ENCODE measurements at places on chromosomes 16 and 17.

GRCh38 chr17:76561799-76562268, 22.0 kb downstream of the PRCD start:
- DNase-seq = no peak

DNA sequence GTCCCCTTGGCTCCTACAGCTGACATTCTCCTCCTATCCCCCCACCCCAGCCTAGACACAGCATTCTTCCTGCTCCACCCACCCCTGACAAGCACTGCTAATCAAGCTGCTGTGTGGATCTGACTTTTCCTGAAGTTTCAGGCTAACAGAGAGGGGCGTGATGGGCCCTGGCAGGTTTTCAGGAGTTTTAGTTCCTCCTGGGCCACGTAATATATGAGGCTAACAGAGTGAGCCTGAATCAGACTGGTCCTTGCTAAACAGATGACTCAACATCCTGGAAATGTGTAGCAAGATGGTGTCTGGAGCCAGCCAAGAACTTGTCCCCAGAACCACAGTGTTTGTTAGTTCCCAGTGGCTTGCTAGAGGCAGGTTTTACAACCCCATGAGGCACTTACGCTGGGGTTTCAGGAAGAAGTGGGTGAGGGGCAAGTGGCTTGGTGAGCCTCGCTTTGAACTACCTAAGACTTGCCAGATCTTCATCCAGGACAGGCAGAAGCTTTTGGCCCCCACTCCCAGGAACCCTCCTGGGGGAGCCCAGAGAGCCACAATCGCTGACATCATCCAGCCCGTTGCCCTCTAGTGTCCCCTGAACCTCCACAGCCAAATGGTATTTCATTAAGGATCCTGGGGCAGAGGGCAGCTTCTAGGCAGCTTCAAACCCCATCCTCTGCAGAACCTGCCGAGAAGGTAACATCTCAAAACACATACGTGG, 15.9 kb downstream of the TMEM92 start:
- DNase-seq = no peak

GRCh38 chr16:8676160-8676547, 1.7 kb downstream of the ABAT start:
- DNase-seq = no peak

- DNase-seq = no peak
These were observed 612.8 kb upstream of the PSMD7 start for GRCh38 chr16:73683804-73684203.

DNA sequence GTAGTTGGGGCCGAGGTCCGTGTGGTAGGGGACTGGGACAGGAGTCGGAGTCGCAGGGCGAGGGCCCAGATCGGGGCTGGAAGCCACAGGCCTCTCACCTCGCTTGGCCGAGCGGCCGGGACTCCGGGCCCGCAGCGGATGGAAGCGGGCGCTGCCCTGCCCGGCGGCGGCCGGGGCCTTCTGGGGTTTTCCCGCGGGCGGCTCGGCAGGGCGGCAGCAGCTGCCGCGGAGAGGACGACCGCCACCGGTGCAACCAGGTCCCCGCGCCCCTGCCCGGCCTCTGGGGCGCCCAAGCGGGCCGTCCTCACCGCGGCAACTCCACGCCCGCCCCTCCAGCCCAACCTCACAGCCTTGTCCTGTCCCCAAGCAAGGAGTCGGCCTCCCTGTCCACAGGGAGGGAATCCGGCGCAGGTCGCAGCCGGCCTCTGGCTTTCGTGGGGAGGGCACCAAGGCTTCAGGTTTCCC, 15.6 kb upstream of the UTP6 start:
- DNase-seq = no peak

DNA sequence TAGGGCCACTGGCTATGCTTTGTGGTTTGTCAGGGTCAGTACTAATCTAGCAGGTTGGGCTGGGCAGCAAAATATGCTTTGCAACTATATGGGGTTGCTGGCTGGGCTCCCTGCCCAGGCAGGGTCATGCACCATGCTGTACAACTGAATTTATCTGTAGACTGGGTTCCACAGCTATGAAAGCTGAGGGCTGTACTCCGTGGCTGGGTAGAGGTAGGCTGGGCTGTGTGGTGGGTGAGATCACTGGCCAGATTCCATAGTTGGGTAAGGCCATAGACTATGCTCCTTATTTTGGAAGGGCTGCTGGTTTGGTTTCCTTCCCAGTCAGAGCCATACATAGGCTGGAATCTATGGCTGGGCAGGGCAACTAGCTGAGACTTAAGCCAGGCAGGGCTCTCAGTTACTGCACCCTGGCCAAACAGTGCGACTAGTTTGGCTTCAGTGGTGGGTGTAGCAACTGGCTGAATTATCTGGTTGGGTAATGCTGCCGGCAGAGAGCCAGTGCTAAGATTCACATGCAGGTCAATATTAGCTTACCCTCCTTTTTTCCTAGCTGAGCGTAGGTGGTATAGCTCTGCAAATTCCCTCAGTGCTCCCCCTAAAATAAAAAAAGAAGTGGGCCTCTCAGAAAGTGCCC, 769.1 kb upstream of the CDH8 start:
- DNase-seq = no peak

GRCh38 chr16:28211758-28212531, at the start of gene XPO6:
XPO6 (minus strand) TSS chr16:28211965; CDS start chr16:28211368, 597 bp downstream.
- peak; percentile 93 for DNase-seq

GRCh38 chr16:85390511-85391174, 222.5 kb upstream of the GSE1 start:
- peak; percentile 98 for DNase-seq

DNA sequence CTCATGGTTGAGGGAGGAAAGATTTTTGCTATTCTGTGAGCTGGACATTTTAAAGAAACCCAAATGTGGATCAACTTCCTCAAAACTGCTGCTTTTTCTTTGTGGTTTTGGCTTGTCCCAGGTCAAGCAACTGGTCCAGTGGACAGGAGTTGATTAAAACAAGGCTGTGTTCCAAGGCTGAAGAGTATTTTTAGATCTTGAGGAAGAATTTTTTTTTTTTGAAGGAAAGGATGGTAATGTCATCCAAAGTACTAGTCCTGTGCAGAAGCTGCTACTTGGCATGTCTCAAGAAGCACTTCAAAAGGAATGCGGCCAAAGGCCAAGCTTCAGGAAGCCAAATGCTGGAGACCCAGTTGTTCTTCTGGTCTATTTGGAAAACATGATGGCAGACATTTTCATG, 8.0 kb upstream of the MYH2 start:
- DNase-seq = no peak

GRCh38 chr17:28878981-28879380, 18.6 kb downstream of the FLOT2 start:
- DNase-seq = peak; percentile 82

DNA sequence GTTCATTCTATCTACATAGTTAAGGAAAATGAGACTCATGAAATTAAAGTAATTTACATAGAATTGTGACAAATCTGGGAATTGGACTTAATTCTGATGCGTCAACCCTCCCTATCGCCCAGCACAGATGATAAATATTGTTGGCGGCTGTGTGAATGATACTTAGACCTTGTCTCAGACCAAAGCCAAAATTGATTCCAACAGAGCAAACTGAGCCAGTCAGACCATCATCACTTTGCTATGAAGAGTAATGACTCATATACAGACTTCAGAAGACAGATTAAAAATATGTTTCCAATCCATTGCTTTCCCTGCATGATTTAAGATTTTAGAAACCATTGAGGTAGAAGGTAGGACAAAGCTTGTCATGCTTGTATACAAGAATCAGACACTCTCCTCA, 1156.7 kb upstream of the CDH8 start:
- no peak for DNase-seq

DNA sequence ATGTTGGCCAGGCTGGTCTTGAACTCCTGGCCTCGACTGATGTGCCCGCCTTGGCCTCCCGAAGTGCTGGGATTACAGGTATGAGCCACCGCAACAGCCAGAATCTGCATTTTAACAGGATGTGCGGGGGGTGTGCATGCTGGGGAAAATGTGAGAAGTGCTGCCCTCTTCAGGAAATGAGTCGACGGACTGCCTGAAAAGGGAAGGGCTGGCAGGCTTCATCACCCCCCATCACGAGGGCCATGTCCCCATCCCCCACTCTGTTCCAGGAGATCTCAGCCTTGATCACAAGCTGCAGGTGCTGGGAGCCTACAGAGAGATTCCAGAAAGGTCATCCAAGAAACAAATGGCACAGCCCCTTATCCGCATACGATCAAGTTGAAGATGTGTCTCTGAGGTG, 195.3 kb upstream of the RPL38 start:
- peak; percentile 34 for DNase-seq

DNA sequence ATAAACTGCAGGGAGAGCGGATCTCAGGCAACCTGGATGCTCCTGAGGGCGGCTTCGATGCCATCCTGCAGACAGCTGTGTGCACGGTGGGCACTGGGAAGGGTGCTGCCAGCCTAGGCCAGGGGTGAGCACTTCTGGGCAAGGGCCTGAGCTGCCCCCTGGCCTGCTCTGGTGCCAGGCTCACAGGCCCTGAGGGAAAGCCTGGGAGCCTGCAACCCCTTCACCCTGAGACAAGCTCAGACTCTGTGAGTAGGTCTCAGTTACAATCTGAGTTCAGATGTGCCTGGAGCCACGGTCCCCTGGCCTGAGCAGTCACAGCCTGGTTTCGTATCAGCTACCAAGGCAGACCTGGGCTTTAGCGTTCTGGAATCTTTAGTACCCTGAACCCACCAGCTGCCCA, 8.1 kb downstream of the ITGB4 start:
- DNase-seq = no peak

- DNase-seq = no peak
These were observed 3.5 kb downstream of the CTRB1 start for GRCh38 chr16:75222271-75222783.

DNA sequence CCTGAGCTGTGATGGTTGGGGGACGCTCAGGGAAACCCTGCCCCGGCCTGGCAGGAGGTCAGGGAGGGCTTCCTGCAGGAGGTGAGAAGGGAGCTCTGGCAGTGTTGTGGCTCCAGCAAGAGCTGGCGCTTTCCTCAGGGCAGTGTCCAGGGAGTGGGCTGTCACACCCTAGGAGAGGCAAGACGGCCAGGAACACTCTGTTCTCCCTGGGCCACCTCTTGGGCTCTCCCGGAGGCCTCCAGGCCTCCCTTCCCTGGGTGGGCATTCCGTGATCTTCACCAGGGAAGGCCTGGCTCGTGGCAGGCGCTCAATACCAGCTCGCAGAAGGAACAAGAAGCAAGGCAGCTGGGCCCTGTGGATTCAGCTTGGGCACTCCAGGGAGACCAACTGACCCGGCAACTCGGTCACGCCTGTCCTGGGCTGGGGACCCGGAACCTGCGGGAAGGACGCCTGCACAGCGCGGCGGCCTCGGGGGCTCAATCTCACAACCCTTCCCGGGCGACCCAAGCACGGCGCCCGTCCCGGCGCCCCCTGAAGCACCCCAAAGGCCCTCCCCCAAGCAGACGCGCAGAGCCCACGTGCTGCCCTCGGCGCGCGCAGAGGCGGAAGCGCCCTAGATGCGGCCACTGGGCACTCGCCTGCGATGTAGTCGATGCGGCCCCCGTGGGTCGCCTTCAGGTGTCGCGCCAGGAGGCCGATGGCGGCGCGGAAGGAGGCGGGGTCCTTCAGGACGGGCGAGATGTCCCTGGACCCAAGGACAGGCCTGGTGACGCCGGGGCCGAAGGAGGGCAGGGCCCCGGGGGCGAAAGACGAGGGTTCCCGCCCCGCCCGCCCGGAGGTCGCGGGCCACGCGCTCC, 588 bp downstream of the APRT start:
- DNase-seq = peak; percentile 83

GRCh38 chr17:50172130-50172529, 6.3 kb downstream of the SGCA start:
- DNase-seq = no peak

DNA sequence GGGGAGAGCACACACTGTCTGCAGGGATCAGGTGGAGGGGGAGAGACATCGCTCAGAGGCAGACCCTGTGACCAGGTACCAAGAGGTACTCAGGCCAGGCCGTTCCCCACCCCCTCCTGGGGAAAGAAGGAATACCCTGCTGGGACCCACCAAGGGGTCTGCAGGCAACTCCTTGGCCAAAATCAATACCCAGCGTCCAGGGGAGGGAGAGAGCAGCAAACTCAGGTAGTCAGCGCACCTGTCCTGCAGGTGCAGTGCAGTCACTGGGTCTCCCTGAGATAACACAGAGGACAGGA, 57.5 kb upstream of the DOC2B start:
- DNase-seq = no peak

GRCh38 chr17:9232591-9233270, 211.4 kb downstream of the NTN1 start:
- no peak for DNase-seq

GRCh38 chr17:73545109-73546032, 98.9 kb downstream of the SDK2 start:
- no peak for DNase-seq

DNA sequence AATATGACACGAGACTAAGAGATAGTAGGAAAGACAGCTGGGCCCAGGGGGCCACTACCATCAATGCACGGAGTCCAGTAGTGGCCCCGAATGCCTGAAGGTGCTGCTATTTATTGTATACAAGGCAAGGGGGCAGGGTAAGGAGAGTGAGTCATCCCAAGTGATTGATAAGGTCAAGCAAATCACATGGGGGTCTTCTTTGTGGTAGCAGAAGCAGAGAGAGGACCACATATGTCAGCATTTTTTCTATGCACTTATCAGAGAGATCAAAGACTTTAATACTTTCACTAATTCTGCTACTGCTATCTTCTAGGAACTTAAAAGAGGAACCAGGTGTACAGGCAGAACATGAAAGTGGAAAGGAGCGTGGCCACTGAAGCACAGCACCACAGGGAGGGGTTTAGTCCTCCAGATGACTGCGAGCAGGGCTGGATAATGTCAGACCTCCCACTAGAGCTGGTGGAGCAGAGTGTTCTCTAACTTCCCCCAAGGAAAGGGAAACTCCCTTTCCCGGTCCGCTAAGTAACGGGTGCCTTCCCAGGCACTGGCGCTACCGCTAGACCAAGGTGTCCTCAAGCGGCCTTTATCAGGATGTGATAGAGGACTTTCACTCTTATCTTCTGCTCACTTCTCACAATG, 26.4 kb upstream of the ARL4D start:
- peak; percentile 44 for DNase-seq

DNA sequence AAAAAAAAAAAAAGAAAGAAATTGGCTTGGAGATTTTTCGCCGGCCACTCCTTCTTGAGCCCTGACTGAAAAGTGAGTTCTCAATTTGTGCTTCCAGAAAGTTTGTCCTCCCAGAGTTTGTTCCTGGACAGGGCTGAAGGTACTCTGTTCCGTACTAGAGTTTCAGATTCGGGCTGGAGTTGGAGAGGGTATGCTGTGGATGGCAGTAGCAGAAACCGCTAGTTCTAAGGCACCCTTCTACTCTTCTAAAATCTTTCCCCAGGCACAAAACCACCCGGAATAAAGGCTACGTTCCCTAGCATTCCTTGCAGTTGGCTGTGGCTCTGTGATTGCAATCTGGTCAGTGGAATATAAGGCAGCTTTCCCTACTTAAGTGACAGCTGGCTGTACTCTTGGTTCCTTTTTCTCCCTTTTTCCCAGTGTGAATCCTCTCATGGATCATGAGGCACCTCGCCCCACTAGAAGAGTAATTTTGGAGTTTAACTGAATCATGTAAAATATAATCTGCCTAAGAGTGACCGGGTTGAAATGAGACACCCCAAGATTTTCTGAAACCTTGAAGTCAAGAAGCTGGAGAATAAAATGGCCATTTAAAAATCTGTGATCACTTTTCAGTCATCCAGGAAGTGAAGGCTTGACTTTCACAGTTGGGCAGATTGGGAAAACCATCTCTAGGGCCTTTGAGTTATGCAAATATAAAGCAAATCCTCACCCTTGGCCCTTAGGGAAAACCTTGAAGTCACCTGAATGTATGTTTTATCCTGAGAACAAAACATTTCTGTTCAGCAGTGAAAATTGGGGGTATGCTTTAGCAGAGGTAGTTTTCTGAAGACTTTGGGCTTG, 901 bp upstream of the HEATR6 start:
- DNase-seq = no peak

GRCh38 chr16:12587646-12588277, 215.9 kb downstream of the CPPED1 start:
- no peak for DNase-seq

Data from hematopoietic multipotent progenitor cell treated with erythropoietin and hydrocortisone succinate and interleukin-3 and kit ligand, for 8 days (in vitro differentiated cells).